ENCODE measurements at places on chromosomes 5 and 9.

DNA sequence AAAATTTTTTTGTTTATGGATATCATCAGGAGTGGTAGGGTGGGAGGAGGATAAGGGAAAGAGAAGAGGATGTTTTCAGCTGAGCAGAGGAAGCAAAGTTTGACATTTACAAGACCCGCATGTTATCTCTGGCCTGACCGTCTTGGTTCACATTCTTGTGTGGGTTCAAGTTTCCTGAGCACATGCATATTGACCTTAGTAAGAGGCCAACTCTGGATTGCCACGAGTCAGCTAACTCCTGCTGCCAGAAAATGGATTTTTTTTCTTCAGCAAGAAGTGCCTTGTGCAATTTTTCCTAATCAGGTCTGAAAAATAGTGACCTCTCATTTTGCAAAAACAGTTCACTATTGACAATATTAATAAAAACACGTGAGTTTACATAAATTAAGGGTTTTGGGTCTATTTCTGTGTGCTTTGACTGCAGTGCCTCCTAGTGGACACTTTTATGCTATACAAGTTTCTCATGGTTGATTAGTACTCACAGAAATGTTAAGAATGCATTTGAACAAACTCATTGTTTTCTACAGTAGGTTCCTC is 27.1 kb upstream of the BASP1 start:
- no peak for DNase-seq

- no peak for DNase-seq
Observed at GRCh38 chr5:134143431-134143830, 28.9 kb downstream of the TCF7 start.

- DNase-seq: no peak
Observed at GRCh38 chr5:64952951-64953673, 184.4 kb downstream of the CWC27 start.

DNA sequence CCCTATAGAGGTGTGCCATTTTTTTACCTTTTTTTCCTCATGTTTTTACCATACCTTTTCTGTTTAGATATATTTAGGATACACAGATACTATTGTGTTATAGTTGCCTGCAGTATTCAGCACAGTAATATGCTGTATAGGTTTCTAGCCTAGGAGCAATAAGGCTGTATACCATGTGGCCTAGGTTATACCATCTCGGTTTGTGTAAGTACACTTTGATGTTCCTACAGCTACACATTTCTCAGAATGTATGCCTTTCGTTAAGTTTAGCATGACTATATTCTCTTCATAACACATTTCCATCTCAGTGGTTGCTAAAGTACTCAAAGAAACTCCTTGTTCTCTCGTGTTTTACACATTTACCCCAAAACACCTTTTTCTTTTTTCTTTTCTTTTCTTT is 23.0 kb downstream of the UBE2D2 start:
- no peak for DNase-seq

DNA sequence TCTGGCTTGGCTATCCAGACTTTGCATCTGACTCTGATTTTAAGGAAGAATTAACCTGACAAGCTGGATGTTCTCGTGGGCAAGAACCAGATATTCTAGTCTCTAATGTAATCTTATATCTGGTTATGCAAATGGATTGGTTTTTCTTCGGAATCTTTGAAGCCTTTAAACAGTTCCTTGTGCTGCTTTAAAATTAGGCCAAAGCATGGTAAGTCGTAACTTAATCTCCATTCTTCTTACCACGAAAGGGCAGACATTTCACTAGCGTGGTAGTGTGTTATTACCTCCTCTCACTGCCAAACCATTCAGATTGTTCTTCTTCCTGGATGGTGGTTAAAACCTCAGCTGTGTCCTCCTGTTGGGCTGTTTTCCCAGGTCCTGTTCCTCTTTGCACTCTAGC is 34.1 kb upstream of the TTC23L start:
- DNase-seq: no peak

DNA sequence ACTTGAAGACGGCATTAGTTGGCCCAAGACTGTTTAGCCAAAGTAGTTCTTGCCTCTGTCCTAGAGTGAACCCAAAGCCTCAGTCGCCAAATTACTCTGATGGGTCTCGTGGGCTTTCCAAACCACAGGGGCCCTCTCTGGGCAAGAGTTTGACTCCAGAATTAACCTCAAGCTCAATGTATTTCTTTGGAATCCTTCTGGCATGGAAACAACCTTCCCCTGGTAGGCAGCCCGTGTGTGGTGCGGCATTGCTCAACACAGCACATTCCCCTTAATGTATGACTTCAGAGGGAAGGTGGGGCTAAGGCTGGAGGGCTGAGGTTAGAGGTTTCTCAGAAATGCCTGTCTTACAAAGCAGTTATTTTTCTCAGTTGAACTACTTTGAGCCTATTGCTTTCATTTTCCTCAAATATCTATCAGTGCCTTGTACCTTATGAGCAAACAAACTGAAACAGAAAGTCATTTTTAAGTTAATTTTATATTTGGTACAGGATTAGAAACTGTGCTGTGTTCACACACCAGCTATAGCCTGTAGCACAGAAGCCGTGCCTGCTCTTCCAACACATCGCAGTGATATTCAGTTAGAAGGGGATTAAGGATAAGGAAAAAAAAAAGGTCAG is 123.9 kb upstream of the HAPLN1 start:
- DNase-seq: peak; percentile 28

- DNase-seq: no peak
Observed at GRCh38 chr5:96079962-96080361, 118.3 kb upstream of the ELL2 start.

DNA sequence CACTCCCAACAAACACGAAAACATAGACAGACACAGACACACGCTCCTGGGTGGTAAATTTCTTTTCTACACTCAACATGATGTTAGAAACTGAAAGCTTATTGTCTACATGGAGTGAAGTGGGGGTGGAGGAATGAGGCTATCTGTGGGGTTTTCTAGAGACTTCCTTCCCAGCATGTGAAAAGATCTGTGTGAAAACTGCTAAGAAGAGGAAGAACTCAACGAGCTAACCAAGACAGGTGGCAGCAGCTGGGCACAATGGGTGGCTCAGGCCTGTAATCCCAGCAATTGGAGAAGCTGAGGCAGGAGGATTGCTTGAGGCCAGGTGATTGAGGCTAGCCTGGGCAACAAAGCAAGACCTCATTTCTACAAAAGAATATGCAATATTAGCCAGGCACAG is 7.6 kb downstream of the FYB1 start:
- peak; percentile 47 for DNase-seq

- DNase-seq: no peak
Observed at GRCh38 chr9:38146844-38147243, 77.8 kb upstream of the SHB start.

DNA sequence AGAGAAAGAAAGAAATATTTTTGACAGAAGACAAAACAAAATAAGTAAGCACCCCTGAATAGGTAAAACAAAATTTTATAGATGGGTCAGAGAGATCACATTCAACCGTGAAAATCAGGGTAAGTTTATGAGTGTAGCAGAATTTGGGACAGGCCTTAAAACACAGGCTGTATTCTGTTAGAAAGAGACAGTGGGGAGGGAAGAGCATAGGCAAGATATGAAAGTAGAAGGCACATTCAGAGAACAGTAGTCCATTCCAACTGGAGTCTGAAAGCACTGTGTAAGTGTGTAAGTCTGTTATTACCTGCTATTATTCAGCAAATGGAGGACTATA is 38.6 kb downstream of the MRPS27 start:
- DNase-seq: no peak

GRCh38 chr5:170141636-170142035 is 35.9 kb downstream of the FOXI1 start:
- DNase-seq: no peak

DNA sequence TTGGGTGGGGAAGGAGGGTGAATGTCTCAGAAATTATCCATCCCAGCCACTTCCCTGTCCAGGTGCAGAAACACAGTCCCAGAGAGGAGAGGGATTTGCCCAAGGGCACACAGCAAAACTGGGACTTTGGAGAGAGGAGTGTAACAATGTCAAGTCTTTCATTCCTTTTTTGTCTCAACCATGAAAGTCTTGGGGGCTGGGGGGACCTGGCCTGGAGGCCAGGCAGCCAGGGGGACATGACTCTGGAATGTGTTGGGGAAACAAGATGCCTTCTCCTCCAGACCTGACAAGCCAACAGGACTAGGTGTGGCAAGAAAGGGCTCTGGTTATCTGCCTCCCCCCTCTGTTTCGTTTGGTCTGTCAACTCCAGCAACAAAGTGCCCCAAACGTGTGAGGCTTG is 13.9 kb upstream of the HAND1 start:
- DNase-seq: no peak

- DNase-seq: no peak
Observed at GRCh38 chr9:3401221-3401954, 124.4 kb downstream of the RFX3 start.

DNA sequence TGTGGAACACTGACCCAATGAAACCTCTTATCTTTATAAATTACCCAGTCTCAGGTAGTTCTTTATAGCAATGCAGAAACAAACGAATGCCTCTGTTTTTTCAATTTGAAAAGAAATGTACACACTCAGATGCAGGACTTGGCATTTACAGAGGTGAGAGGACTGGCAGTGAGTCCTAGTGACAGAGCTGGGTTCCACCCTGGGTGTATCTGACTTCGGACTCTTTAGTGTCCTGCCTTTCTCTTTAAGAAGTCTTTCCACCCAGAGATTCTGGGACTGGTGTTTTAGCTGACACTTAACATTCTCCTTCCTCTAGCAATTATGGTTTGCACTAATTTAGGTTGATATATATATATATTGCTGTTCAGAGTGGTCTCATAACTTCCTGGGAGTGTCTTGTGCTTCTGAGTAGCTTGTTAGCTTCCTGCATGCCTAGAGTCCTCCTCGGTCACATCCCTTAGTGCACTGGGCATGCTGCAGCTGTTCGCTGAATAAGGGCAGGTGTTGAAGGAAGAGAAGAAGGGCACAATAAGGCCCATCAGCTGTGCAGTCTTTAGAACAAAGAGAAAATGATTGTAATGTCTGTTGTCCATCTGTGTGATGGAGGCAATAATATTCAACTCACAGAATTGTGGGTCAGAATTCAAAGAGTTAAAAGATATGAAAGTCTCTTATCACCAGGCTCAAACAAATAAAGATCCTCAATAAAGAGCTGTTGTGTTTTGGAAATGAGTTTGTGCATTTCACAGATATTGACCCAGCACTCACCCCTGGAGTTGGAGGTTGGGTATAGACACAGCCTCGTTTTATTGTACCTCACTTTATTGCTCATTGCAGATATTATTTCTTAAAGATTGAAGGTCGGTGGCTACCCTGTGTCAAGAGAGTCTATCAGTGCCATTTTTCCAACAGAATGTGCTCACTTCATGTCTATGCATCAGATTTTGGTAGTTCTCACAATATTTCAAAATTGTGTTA is 187.1 kb downstream of the TRIM32 start:
- DNase-seq: no peak

GRCh38 chr9:25716220-25716872 is 38.1 kb upstream of the TUSC1 start:
- DNase-seq: no peak

- DNase-seq: no peak
Observed at GRCh38 chr9:97769208-97769607, 72.1 kb upstream of the XPA start.

DNA sequence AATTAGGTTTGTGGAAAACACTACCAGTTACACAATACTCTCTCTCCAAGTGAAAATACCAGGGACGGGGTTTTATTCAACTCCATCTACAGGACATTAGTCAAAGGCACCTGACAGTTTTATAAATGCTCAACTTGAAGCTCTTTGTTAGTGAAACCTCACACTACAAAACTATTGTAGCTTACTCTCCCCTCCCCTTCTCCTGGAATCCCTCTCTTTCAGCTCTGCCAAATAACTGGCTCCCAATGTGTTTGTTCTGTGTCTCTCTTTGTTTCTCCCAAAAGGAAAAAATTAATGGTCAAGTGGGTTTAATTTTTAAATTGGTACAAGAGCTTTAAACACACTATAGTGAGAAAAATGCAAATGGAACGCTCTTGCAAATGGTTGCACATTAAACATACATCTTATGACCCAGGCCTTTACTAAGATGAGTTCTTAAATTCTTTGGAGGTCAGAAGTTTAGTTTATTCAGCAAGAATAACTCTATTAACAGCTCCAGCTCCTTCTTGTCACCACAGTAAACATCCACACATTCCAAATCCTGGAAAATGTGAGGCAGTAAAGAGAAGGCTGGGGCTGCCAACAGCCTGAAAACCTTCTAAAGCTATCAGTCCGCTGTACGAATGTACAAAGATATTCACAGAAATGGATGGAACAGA is 48.4 kb downstream of the ZNF608 start:
- no peak for DNase-seq

GRCh38 chr9:14482856-14483255 is 168.9 kb upstream of the NFIB start:
- DNase-seq: no peak

GRCh38 chr5:14830210-14831005 is 41.2 kb downstream of the ANKH start:
- DNase-seq: no peak

GRCh38 chr5:66306844-66307315 is 162.8 kb downstream of the SREK1 start:
- DNase-seq: no peak

- no peak for DNase-seq
Observed at GRCh38 chr9:129981180-129981907, 61.6 kb downstream of the FNBP1 start.

GRCh38 chr5:144203750-144204596 is 33.3 kb downstream of the KCTD16 start:
- peak; percentile 61 for DNase-seq

- DNase-seq: no peak
Observed at GRCh38 chr9:120983259-120983837, 56.8 kb upstream of the TRAF1 start.

- no peak for DNase-seq
Observed at GRCh38 chr5:142600611-142601358, 85.1 kb downstream of the FGF1 start.

- no peak for DNase-seq
Observed at GRCh38 chr9:110124439-110124838, 83.5 kb downstream of the C9orf152 start.

DNA sequence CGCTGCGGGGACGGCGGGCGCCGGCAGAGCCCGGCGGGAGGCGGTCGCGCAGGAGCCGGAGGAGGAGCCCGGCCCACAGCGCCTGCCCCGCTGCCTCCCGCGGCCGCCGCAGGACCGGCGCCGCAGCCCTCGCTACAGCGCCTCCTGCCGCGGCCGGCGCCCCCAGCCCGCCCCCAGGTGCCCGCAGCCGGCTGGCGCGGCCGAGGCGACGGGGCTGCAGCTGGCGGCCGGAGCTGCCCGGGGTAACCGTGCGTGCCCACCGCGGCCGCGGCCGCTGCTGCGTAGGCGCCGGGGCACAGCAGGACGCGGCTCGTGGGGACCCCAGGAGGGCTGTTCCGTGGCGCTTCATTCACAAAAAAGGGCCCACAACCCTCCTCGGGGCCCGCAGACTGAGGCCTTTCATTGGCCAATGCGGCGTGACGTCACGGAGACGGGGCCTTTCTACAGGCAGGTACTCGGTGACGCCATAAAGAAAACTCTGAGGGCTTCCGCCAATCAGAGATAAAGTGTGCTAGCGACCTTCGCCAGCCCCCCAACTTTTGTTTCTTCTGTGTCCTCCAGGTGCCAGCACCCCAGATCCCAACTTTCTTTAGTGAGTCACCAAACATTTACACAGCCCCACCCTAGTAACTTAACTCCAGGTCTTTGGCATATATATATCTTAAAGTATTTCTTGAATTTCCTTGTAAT is at the start of gene CDC14B:
TSS of gene CDC14B (minus strand) at position 353 of the 690 bp plus-strand sequence. CDS start 465 bp downstream, outside the sequence.
- DNase-seq: peak; percentile 85

- peak; percentile 51 for DNase-seq
Observed at GRCh38 chr5:79924936-79925893, 65.8 kb downstream of the MTX3 start.

Data from activated CD8-positive, alpha-beta T cell treated with anti-CD3 and anti-CD28 coated beads for 36 hours (primary cell).